ENCODE measurements at places on chromosomes 6 and 20.

DNA sequence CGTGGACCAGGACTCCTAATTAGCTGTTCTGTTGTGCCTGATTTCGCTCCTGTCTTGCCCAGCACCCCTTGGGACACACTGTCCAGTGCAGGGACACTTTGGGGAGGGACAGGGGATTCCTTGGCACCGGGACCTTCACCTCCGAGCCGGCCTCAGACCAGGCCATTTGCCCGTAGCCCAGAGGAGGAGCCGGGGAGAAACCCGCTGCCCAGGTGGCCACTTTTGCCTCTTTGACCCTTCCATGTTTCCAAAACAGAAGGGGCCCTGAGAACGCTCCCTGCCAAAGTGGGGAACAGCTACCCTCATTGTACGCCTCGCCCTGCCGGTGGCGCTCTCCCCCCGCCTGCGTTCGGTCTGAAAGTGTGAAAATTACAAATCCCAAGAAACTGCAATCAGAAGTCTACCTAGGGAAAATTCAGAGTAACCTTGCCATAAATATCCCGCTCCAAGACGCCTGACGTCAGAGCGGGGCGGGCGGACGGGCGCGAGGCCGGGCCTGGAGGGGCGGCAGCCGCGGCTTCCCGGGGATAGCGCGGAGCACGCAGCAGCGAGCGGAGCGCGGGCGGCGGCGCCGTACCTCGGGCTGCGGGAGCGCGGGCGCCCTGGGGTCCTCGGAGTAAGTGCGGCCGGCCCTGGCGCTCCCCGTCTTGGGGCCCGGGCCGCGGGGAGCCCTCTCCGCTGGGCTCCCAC lies at the start of gene DAAM2:
TSS of gene DAAM2 (plus strand) at position 527 of the 690 bp plus-strand sequence. CDS start 63,927 bp downstream, outside the sequence.
- H3K27me3 ChIP-seq, result peaks cover 8% of the 10 kb centered on the region
- H3K4me3 ChIP-seq, result peak within 1 kb of the TSS; percentile 89
- no peaks in the 10 kb centered on the region for H3K36me3 ChIP-seq
- peak; percentile 78 for DNase-seq
- peak within 1 kb of the TSS; percentile 86 for H3K27ac ChIP-seq
- peaks cover 16% of the 10 kb centered on the region for H3K4me1 ChIP-seq

- no peaks in the 10 kb centered on the region for H3K27me3 ChIP-seq
- H3K27ac ChIP-seq, result no peak overlapping the region
- no peaks in the 10 kb centered on the region for H3K4me1 ChIP-seq
- DNase-seq, result no peak
- no peak overlapping the region for H3K4me3 ChIP-seq
These were observed 22.7 kb upstream of the HLA-DQA1 start for GRCh38 chr6:32614366-32615081.

GRCh38 chr6:33207552-33208090 lies 679 bp upstream of the RING1 start:
- H3K27me3 ChIP-seq, result no peaks in the 10 kb centered on the region
- DNase-seq, result peak; percentile 80
- H3K4me3 ChIP-seq, result peak overlapping the region; percentile 74
- no peaks in the 10 kb centered on the region for H3K36me3 ChIP-seq

- H3K27ac ChIP-seq, result no peak overlapping the region
- H3K4me1 ChIP-seq, result no peaks in the 10 kb centered on the region
- H3K4me3 ChIP-seq, result no peak overlapping the region
- no peaks in the 10 kb centered on the region for H3K36me3 ChIP-seq
- peaks cover 14% of the 10 kb centered on the region for H3K27me3 ChIP-seq
These were observed 19.2 kb upstream of the BPIFB1 start for GRCh38 chr20:33263784-33264183.

GRCh38 chr20:38728911-38729642 lies 4.8 kb downstream of the SLC32A1 start:
- H3K27me3 ChIP-seq, result peaks cover 98% of the 10 kb centered on the region
- H3K4me3 ChIP-seq, result no peak overlapping the region
- H3K4me1 ChIP-seq, result peaks cover 9% of the 10 kb centered on the region
- no peak overlapping the region for H3K27ac ChIP-seq
- H3K36me3 ChIP-seq, result no peaks in the 10 kb centered on the region

DNA sequence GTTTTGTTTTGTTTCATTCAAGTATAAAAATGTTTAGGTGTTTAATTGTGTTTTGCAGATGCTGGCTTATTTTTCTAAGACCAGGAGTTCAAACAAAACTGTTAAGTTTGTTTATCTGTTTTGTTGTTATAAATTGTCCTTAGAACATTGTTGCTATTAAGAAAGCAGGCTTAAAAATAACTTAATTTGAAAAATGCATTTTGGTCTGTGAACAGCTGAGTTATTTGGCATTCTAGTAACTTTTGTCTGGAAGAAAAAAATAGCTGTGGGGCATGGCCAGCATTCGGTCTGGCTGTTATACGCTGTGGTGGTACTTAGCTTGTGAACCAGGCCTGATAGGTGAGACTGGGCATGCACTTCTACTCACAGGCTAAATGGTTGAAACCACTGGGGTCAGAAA lies 37.8 kb downstream of the SLX4IP start:
- no peaks in the 10 kb centered on the region for H3K36me3 ChIP-seq
- H3K27ac ChIP-seq, result peak overlapping the region; percentile 38
- no peak for DNase-seq
- H3K27me3 ChIP-seq, result no peaks in the 10 kb centered on the region
- H3K4me1 ChIP-seq, result peaks cover 4% of the 10 kb centered on the region

Measured in hepatocyte (in vitro differentiated cells).